ENCODE measurements at places on chromosomes 4 and X. TPM values are rescaled to one million over a fixed set of nuclear protein-coding genes. Genes with fewer than 3 reads are reported as not detected.

DNA sequence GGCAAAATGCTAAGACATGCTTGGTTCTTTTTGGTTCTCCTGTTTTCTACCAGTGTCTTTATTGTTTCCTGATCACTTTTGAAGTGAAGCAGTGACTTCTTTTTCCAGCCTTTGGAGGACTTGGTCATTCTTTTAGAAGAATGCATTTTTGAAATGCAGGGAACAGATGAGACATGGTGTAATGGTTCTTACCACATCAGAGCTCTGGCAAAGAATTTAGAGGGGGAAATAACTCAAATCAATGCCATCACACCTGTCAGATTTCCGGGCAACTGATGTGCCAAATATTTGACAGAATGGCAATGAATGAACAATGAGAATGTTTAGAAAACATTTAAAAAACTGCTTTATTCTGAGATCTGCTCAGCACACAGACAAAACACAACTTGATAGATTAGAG is 519.6 kb downstream of the IQCM start:
- no peak for DNase-seq
- no peak overlapping the region for H3K4me3 ChIP-seq
- no peaks in the 10 kb centered on the region for H3K4me1 ChIP-seq
- H3K36me3 ChIP-seq = no peaks in the 10 kb centered on the region
- no peaks in the 10 kb centered on the region for H3K27me3 ChIP-seq

GRCh38 chrX:37755025-37755424 is 24.8 kb upstream of the CYBB start:
- H3K36me3 ChIP-seq = no peaks in the 10 kb centered on the region
- no peaks in the 10 kb centered on the region for H3K27me3 ChIP-seq
- no peak for DNase-seq
- H3K27ac ChIP-seq = no peak overlapping the region
- no peak overlapping the region for H3K4me3 ChIP-seq

GRCh38 chr4:119676101-119676500 is 47.5 kb upstream of the PDE5A start:
- H3K4me1 ChIP-seq = no peaks in the 10 kb centered on the region
- no peaks in the 10 kb centered on the region for H3K27me3 ChIP-seq
- H3K27ac ChIP-seq = no peak overlapping the region
- no peaks in the 10 kb centered on the region for H3K36me3 ChIP-seq

Gene GPC4
- 0.23 TPM for total RNA-seq

Gene TMEM47
- total RNA-seq = 7.1 TPM

Gene PRR32
- total RNA-seq = not detected

Gene RTL3
- total RNA-seq = not detected

Gene PNCK
- total RNA-seq = not detected

Gene TMEM164
- total RNA-seq = 8.5 TPM

Measured in liver (tissue), 10 donors.